ENCODE measurements at places on chromosomes 12 and 14. TPM values are rescaled to one million over a fixed set of nuclear protein-coding genes. Genes with fewer than 3 reads are reported as not detected.

NEMP1 gene
- 13.9 TPM for total RNA-seq

TMCC3 gene
- 1.1 TPM for total RNA-seq

RIMBP2 gene
- not detected for total RNA-seq

STAB2 gene
- not detected for total RNA-seq

HOXC10 gene
- 2.1 TPM for total RNA-seq

PRKAB1 gene
- total RNA-seq, result 34.8 TPM

CIDEB gene
- 0.32 TPM for total RNA-seq

CCDC63 gene
- not detected for total RNA-seq

CEP170B gene
- total RNA-seq, result 25.5 TPM

HOTAIR gene
- 0.38 TPM for total RNA-seq

IGF1 gene
- total RNA-seq, result not detected

GZMH gene
- not detected for total RNA-seq

GPR84 gene
- total RNA-seq, result not detected

RPL10L gene
- total RNA-seq, result not detected

DDX55 gene
- 30.0 TPM for total RNA-seq

Data from A549 treated with GW870086 at 1 μM for 4 hours (cell line).